ENCODE measurements at places on chromosomes 2 and 18. TPM values are rescaled to one million over a fixed set of nuclear protein-coding genes. Genes with fewer than 3 reads are reported as not detected.

Gene FKBP7
- 11.7 TPM for total RNA-seq

Gene NXPH2
- not detected for total RNA-seq

Gene LRP1B
- total RNA-seq: not detected

Gene NYAP2
- not detected for total RNA-seq

Gene ITGB6
- 1.0 TPM for total RNA-seq

Gene ERBB4
- not detected for total RNA-seq

Gene OTOF
- 0.07 TPM for total RNA-seq

Gene INHA
- 0.51 TPM for total RNA-seq

Gene ABHD3
- total RNA-seq: 24.0 TPM

Gene CHPF
- 17.5 TPM for total RNA-seq

Gene HOXD10
- 7.4 TPM for total RNA-seq
